Activated T-helper 1 cell treated with anti-CD3 and anti-CD28 coated beads, Interleukin-2, amount 50 U/mL, for 16 hours (primary cell): ENCODE measurements at places on chromosomes 1 and 21.

DNA sequence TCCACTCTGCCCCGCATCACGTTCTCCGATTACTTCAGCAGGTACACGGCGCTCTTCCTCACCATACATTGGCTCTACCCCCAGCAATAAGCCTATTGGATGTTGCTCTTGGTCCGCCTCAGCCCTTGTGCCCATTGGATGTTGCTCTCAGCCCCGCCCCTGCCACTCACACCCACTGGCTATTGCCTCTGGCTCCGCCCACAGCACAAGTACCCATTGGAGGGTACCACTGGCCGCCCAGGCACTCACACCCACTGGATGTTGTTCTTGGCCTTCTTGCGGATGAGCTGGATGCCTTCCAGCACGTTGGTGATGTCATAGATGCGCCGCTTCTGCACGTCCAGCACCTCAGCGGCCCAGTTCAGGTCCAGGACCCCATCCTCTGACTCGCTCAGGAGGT is 9.4 kb downstream of the E2F2 start:
- no peak for DNase-seq

- DNase-seq, result no peak
Observed at GRCh38 chr1:2085080-2085479, 34.9 kb downstream of the PRKCZ start.

- no peak for DNase-seq
Observed at GRCh38 chr1:156366378-156367166, 2.4 kb upstream of the RHBG start.

GRCh38 chr1:54064299-54064698 is 10.9 kb downstream of the TCEANC2 start:
- DNase-seq, result no peak

- no peak for DNase-seq
Observed at GRCh38 chr1:84603223-84603622, 29.0 kb upstream of the CTBS start.

DNA sequence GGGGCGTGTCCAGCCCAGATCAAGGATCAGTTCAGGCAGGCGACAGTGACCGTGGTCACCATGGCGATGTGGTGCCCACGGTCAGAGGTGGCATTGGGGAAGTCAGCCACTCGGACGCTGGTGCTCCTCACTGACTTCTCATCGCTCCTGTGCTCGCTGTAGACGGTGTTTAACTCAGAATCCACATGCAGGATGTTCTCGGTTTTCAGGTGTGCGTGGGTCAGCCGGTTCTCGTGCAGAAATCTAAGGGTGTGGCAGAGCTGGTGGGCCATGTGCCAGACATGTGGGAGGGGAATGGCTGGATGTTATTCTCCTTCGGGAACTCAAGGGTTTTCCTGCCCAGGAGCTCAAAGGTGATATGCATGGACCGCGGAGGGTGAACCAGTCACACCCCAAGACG is 11.7 kb downstream of the OR2AJ1 start:
- no peak for DNase-seq

- no peak for DNase-seq
Observed at GRCh38 chr1:153883223-153883622, 39.5 kb downstream of the GATAD2B start.
